ENCODE measurements at places on chromosomes 1 and 21. TPM values are rescaled to one million over a fixed set of nuclear protein-coding genes. Genes with fewer than 3 reads are reported as not detected.
A peak's percentile ranks its signal among the peaks of the same experiment; 100 is the strongest.

Gene RGS8
- 0.05 TPM for total RNA-seq

DNA sequence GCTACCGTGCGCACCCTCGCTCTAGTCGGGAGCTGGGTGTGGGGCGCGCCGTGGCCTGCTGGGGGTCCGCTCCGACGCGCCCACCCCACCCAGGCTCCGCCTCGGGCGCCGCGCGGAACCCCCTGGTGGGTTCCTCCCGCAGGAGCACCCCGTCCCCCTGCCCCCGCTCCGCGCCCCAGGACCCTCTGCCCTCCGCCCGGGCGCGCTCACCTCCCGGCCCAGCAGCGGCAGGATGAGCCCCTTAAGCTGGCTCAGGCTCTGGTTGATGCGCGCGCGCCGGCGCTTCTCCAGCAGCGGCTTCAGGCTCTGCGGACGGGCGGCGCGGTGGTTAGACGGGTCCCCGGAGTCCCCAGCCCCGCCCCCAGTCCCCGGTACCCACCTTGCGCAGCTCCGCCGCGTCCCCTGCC lies 319 bp downstream of the HES2 start:
- H3K4me1 ChIP-seq: peaks cover 24% of the 10 kb centered on the region
- H3K27me3 ChIP-seq: peaks cover 67% of the 10 kb centered on the region
- DNase-seq: peak; percentile 26
- peak overlapping the region; percentile 61 for H3K4me3 ChIP-seq
- H3K36me3 ChIP-seq: no peaks in the 10 kb centered on the region
- no peak overlapping the region for H3K27ac ChIP-seq

Gene AGPAT3
- total RNA-seq: 86.1 TPM

GRCh38 chr1:19547814-19548213 lies 62.5 kb upstream of the CAPZB start:
- H3K27ac ChIP-seq: no peak overlapping the region
- peaks cover 7% of the 10 kb centered on the region for H3K36me3 ChIP-seq
- H3K4me1 ChIP-seq: no peaks in the 10 kb centered on the region
- H3K27me3 ChIP-seq: peaks cover 2% of the 10 kb centered on the region
- H3K4me3 ChIP-seq: no peak overlapping the region

Gene TMEM240
- 1.3 TPM for total RNA-seq

- H3K36me3 ChIP-seq: no peaks in the 10 kb centered on the region
- H3K27ac ChIP-seq: no peak overlapping the region
- no peaks in the 10 kb centered on the region for H3K4me1 ChIP-seq
- H3K27me3 ChIP-seq: peaks cover 12% of the 10 kb centered on the region
- H3K4me3 ChIP-seq: no peak overlapping the region
- no peak for DNase-seq
These were observed 91.2 kb downstream of the TGFB2 start for GRCh38 chr1:218436346-218436745.

Gene NBPF4
- 0.31 TPM for total RNA-seq

Data from activated T-cell treated with anti-CD3 and anti-CD28 coated beads, Interleukin-2, amount 50 U/mL, for 72 hours (primary cell).